Smooth muscle cell of trachea (primary cell): ENCODE measurements at places on chromosomes 3 and 15. TPM values are rescaled to one million over a fixed set of nuclear protein-coding genes. Genes with fewer than 3 reads are reported as not detected.

The GCNT3 gene
- total RNA-seq, result 0.33 and 1.7 TPM in 2 replicates

The GOLGA6L9 gene
- 0.99 and 1.6 TPM in 2 replicates for total RNA-seq

The LRRK1 gene
- total RNA-seq, result 23.9 and 28.0 TPM in 2 replicates

The CATSPER2 gene
- 0.50 and 3.1 TPM in 2 replicates for total RNA-seq

The AGTR1 gene
- total RNA-seq, result 2.3 and 3.3 TPM in 2 replicates

The CPEB1 gene
- total RNA-seq, result 36.7 and 42.7 TPM in 2 replicates

The TMEM158 gene
- total RNA-seq, result 46.0 and 82.2 TPM in 2 replicates

The HCLS1 gene
- total RNA-seq, result 0.15 and 0.17 TPM in 2 replicates

The NANOGP8 gene
- total RNA-seq, result 0.15 and 0.33 TPM in 2 replicates

The NMNAT3 gene
- total RNA-seq, result 0.73 and 0.83 TPM in 2 replicates

The SLC22A13 gene
- total RNA-seq, result 0.73 and 1.2 TPM in 2 replicates

The CORO2B gene
- 31.3 and 42.5 TPM in 2 replicates for total RNA-seq

The LHFPL4 gene
- under 0.01 TPM in 2 replicates for total RNA-seq

The MAGI1 gene
- 16.5 and 17.6 TPM in 2 replicates for total RNA-seq

The KNL1 gene
- total RNA-seq, result 1.2 and 28.2 TPM in 2 replicates

The KCNAB1 gene
- total RNA-seq, result under 0.01 and 2.8 TPM in 2 replicates

The USP13 gene
- total RNA-seq, result 12.4 and 23.4 TPM in 2 replicates

The P2RY12 gene
- 0.29 and 0.33 TPM in 2 replicates for total RNA-seq

The SLC15A2 gene
- under 0.01 and 0.50 TPM in 2 replicates for total RNA-seq

The COLQ gene
- total RNA-seq, result 0.15 and 0.66 TPM in 2 replicates

The ZNF80 gene
- not detected in 2 replicates for total RNA-seq

The C2CD4A gene
- total RNA-seq, result not detected in 2 replicates

The CHRM5 gene
- total RNA-seq, result under 0.01 and 0.15 TPM in 2 replicates

The ATP13A5 gene
- not detected in 2 replicates for total RNA-seq

The IL17RE gene
- total RNA-seq, result 1.5 and 2.8 TPM in 2 replicates

The EXOSC7 gene
- total RNA-seq, result 31.9 and 56.6 TPM in 2 replicates

The RASL12 gene
- total RNA-seq, result 86.5 and 108 TPM in 2 replicates

The SQOR gene
- total RNA-seq, result 82.3 and 158 TPM in 2 replicates

The LRRC31 gene
- total RNA-seq, result not detected in 2 replicates

The STRIT1 gene
- total RNA-seq, result not detected in 2 replicates

The GHSR gene
- total RNA-seq, result not detected in 2 replicates

The CHRNB4 gene
- not detected in 2 replicates for total RNA-seq

The CFAP20DC gene
- 4.8 and 6.8 TPM in 2 replicates for total RNA-seq

The CAMKV gene
- total RNA-seq, result not detected in 2 replicates

The GRK7 gene
- under 0.01 TPM in 1 of 2 replicates, not detected in the other for total RNA-seq

The OXTR gene
- total RNA-seq, result 0.15 and 1.2 TPM in 2 replicates

The FAM107A gene
- total RNA-seq, result under 0.01 and 0.15 TPM in 2 replicates

The NTRK3 gene
- under 0.01 and 0.17 TPM in 2 replicates for total RNA-seq

The ANKUB1 gene
- not detected in 2 replicates for total RNA-seq

The GADL1 gene
- total RNA-seq, result 0.33 and 1.3 TPM in 2 replicates

The DAZL gene
- total RNA-seq, result not detected in 2 replicates

The NOX5 gene
- total RNA-seq, result 0.58 and 0.83 TPM in 2 replicates

The MKRN3 gene
- total RNA-seq, result 1.3 and 3.0 TPM in 2 replicates

The C3orf85 gene
- total RNA-seq, result not detected in 2 replicates

The ARHGAP31 gene
- 4.2 and 6.5 TPM in 2 replicates for total RNA-seq

The GOLGA8J gene
- not detected in 2 replicates for total RNA-seq

The C3orf62 gene
- 1.3 and 2.3 TPM in 2 replicates for total RNA-seq

The CEP19 gene
- 2.3 and 2.8 TPM in 2 replicates for total RNA-seq

The DAPK2 gene
- 1.7 and 2.0 TPM in 2 replicates for total RNA-seq

The OXSR1 gene
- 31.1 and 34.3 TPM in 2 replicates for total RNA-seq

The HMCES gene
- 16.4 and 26.8 TPM in 2 replicates for total RNA-seq

The POTEB2 gene
- total RNA-seq, result not detected in 2 replicates

The KLHL40 gene
- total RNA-seq, result not detected in 2 replicates

The PFKFB4 gene
- 10.0 and 12.2 TPM in 2 replicates for total RNA-seq

The LINGO1 gene
- not detected in 2 replicates for total RNA-seq

The ONECUT1 gene
- not detected in 2 replicates for total RNA-seq
